ENCODE measurements at places on chromosomes 4 and X. TPM values are rescaled to one million over a fixed set of nuclear protein-coding genes. Genes with fewer than 3 reads are reported as not detected.

GRCh38 chr4:8596891-8597290 is 4.3 kb downstream of the CPZ start:
- no peak overlapping the region for H3K27ac ChIP-seq
- peaks cover 24% of the 10 kb centered on the region for H3K27me3 ChIP-seq
- H3K4me1 ChIP-seq: no peaks in the 10 kb centered on the region
- H3K36me3 ChIP-seq: no peaks in the 10 kb centered on the region
- H3K4me3 ChIP-seq: no peak overlapping the region

DNA sequence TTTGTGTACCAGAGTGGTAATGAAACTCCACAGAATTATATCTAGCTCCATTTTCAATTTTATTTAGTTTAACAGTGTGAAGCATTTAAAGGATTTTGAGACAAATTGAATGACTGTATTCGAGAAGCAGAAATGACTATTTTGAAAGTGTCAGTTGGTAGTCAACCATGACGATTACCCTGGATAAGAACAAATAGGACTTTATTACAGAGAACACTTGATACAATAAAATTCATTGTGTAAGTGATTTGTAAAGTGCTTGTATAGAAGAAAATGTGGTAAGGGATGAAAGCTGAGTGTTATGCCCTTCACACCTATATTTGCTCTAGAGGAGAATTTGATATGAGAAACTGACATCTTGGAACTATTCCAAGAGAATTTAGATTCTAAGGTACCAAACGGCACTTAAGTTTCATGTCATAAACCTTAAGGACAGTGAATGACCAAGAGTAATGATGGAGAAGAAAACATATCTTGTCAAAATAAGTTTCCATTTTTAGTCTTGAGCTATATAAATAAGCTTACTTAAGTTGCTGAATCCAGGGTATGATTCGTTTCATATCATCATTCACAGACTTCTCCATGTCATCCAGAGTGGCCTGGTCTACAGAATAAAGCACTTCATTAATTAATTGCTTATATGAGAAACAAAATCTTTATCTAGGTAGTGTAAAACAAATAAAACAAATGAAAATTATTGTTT is 34.6 kb downstream of the MED14 start:
- no peak overlapping the region for H3K4me3 ChIP-seq
- no peak for DNase-seq
- no peak overlapping the region for H3K27ac ChIP-seq
- H3K27me3 ChIP-seq: no peaks in the 10 kb centered on the region
- no peaks in the 10 kb centered on the region for H3K4me1 ChIP-seq

GRCh38 chr4:21571100-21571499 is 377.5 kb downstream of the KCNIP4 start:
- no peak overlapping the region for H3K27ac ChIP-seq
- no peaks in the 10 kb centered on the region for H3K27me3 ChIP-seq
- no peak for DNase-seq
- no peak overlapping the region for H3K4me3 ChIP-seq
- H3K36me3 ChIP-seq: no peaks in the 10 kb centered on the region
- no peaks in the 10 kb centered on the region for H3K4me1 ChIP-seq

DNA sequence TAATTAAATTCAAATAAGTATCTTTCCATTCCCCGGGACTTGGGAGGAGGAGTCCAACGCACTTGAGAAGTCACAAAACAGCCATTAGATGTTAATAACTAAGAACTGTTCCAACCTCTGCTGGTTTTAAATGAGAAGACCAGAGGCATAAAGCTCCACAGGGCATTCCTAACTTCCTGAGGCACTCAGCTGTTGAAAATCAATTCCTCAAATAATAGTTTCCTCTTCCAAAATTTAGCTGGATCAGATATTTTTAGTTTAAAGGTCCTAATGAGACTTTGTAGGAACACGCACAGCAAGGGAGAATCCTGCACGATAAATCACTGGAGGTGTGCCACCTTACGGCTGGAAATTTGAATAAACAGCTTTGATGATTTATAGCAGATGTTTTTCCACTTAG is 504.3 kb upstream of the ZFP42 start:
- H3K27ac ChIP-seq: no peak overlapping the region
- no peak overlapping the region for H3K4me3 ChIP-seq
- H3K4me1 ChIP-seq: no peaks in the 10 kb centered on the region
- no peaks in the 10 kb centered on the region for H3K27me3 ChIP-seq

GRCh38 chr4:94399721-94400120 is 52.0 kb upstream of the PDLIM5 start:
- no peaks in the 10 kb centered on the region for H3K4me1 ChIP-seq
- H3K27me3 ChIP-seq: no peaks in the 10 kb centered on the region
- no peaks in the 10 kb centered on the region for H3K36me3 ChIP-seq
- H3K27ac ChIP-seq: no peak overlapping the region
- no peak overlapping the region for H3K4me3 ChIP-seq

Gene SULT1B1
- 10.9 TPM for total RNA-seq

DNA sequence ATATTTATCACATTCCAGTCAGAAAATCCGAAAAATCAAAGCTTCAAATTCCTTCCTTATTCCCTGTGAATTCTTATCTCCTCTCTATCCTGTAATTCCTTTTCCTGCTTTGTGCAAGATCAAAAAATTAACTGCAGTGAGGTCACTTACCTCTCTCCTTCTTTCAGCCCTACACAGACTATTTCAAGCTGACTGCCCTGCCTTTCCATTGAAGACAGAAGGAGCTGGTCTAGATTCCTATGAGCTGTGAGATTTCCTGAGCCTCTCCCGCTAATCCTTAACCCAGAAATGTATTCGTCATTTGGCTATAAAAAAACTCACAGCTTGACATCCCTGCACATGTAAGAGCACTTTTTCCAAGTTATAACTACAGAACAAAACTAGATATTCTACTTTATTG is 26.6 kb downstream of the TRIML2 start:
- H3K4me3 ChIP-seq: no peak overlapping the region
- no peak for DNase-seq
- H3K27ac ChIP-seq: no peak overlapping the region
- no peaks in the 10 kb centered on the region for H3K36me3 ChIP-seq
- no peaks in the 10 kb centered on the region for H3K4me1 ChIP-seq

- no peak overlapping the region for H3K27ac ChIP-seq
- H3K4me1 ChIP-seq: peaks cover 19% of the 10 kb centered on the region
- no peak overlapping the region for H3K4me3 ChIP-seq
- no peaks in the 10 kb centered on the region for H3K36me3 ChIP-seq
- DNase-seq: no peak
These were observed 23.3 kb downstream of the FRYL start for GRCh38 chr4:48756689-48757220.

Gene GPC3
- 50.2 TPM for total RNA-seq

- H3K36me3 ChIP-seq: no peaks in the 10 kb centered on the region
- no peak overlapping the region for H3K27ac ChIP-seq
- H3K27me3 ChIP-seq: no peaks in the 10 kb centered on the region
- DNase-seq: no peak
- H3K4me3 ChIP-seq: no peak overlapping the region
These were observed 188.0 kb upstream of the C1QTNF7 start for GRCh38 chr4:15239866-15240265.

DNA sequence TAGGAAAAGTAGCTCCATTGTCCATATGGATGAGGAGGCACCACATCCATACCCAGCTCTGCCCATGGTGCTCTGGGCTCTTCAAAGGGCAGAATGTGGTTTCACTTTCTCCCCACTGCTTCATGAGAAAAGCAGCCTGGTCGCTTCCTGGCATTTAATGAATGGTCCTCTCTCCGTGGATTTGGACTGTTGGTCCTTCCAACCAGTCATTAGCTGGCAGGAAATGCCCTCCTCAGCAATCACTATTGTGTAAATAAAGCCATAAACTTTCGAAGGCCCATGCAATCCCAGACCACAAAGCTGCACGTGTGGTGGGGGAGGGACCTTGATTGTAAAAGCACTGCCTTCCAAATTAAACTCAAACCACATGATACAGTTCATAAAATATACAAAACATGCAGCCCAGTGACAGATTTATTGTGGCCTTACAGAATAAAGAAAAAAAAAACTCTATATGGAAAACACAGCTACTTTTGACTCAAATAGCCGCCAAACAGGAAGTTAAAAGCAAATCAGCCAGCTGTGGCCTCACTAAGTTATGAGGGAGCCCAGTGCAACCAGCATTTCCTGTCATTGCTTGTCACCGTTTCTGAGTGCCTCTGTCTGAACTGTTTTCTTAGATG is 8.1 kb downstream of the MBNL3 start:
- no peaks in the 10 kb centered on the region for H3K27me3 ChIP-seq
- H3K36me3 ChIP-seq: no peaks in the 10 kb centered on the region
- peak overlapping the region; percentile 81 for H3K27ac ChIP-seq
- peaks cover 17% of the 10 kb centered on the region for H3K4me1 ChIP-seq

DNA sequence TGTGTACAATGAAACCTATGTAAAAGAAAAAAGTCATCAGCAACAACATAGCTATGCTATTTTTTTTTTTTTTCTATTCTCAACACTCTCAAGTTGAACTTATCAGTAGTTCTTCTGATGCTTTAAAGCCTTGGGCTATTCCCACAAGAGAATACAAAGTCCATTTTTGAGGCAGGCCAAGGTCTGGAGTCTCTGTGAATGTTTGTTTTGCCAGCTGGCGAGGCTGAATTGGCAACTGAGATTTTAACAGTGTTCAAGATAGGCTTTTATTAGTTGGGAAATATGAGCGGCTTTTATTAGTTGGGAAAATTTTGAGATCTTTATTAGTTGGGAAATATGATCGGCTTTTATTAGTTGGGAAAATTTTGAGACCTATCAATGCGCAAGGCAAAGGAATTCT is 336.6 kb downstream of the SLITRK2 start:
- no peaks in the 10 kb centered on the region for H3K27me3 ChIP-seq
- no peak overlapping the region for H3K27ac ChIP-seq
- no peaks in the 10 kb centered on the region for H3K4me1 ChIP-seq
- DNase-seq: no peak
- H3K4me3 ChIP-seq: no peak overlapping the region
- no peaks in the 10 kb centered on the region for H3K36me3 ChIP-seq

Gene RADX
- 3.7 TPM for total RNA-seq

Gene SUPT20HL1
- not detected for total RNA-seq

Gene APOOL
- total RNA-seq: 19.8 TPM

Gene CT45A1
- not detected for total RNA-seq

DNA sequence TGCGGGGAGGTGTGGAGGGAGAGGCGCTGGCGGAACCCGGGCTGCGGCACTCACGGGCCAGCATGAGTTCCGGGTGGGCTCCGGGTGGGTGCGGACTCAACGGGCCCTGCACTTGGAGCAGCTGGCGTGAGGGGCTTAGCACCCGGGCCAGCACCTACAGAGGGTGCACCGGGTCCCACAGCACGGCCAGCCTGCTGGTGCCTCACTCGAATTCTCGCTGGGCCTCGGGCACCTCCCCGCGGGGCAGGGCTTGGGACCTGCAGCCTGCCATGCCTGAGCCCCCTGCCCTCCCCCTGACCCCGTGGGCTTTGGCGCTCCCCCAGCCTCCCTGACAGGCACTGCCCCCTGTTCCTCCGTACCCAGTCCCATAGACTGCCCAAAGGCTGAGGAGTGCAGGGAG is 10.8 kb upstream of the CAMK2D start:
- no peaks in the 10 kb centered on the region for H3K27me3 ChIP-seq
- no peak overlapping the region for H3K4me3 ChIP-seq
- DNase-seq: peak; percentile 41
- no peak overlapping the region for H3K27ac ChIP-seq
- H3K36me3 ChIP-seq: no peaks in the 10 kb centered on the region

Gene CPZ
- total RNA-seq: 6.0 TPM

GRCh38 chr4:152106113-152106763 is 345.4 kb upstream of the GATB start:
- no peak overlapping the region for H3K4me3 ChIP-seq
- no peaks in the 10 kb centered on the region for H3K36me3 ChIP-seq
- H3K4me1 ChIP-seq: peaks cover 2% of the 10 kb centered on the region
- DNase-seq: peak; percentile 57
- no peak overlapping the region for H3K27ac ChIP-seq
- H3K27me3 ChIP-seq: no peaks in the 10 kb centered on the region

DNA sequence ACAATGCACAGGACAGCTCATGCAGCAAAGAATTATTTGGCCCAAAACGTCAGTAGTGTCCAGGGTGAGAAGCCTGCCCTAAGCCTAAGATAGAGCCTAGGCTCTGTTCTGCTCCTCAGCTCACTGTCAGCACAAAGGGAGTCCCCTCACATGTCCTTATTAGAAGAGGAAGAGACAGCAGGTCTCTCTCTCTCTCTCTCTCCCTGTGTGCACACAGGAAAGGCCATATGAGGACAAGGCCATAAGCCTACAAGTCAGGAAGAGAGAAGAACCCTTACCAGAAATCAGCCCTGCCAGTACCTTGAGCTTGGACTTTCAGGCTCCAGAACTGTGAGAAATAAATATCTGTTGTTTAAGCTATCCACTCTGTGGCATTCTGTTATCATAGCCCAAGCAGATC is 20.4 kb downstream of the FAM184B start:
- no peak for DNase-seq
- H3K36me3 ChIP-seq: no peaks in the 10 kb centered on the region
- H3K4me3 ChIP-seq: no peak overlapping the region
- no peaks in the 10 kb centered on the region for H3K27me3 ChIP-seq
- no peaks in the 10 kb centered on the region for H3K4me1 ChIP-seq
- no peak overlapping the region for H3K27ac ChIP-seq

- no peak overlapping the region for H3K27ac ChIP-seq
- H3K36me3 ChIP-seq: no peaks in the 10 kb centered on the region
- no peaks in the 10 kb centered on the region for H3K27me3 ChIP-seq
- no peak overlapping the region for H3K4me3 ChIP-seq
These were observed 52.1 kb upstream of the TBC1D9 start for GRCh38 chr4:140808256-140808655.

GRCh38 chrX:105775679-105776078 is 46.7 kb upstream of the NRK start:
- H3K27me3 ChIP-seq: no peaks in the 10 kb centered on the region
- no peaks in the 10 kb centered on the region for H3K4me1 ChIP-seq
- DNase-seq: no peak
- no peaks in the 10 kb centered on the region for H3K36me3 ChIP-seq
- no peak overlapping the region for H3K27ac ChIP-seq
- H3K4me3 ChIP-seq: no peak overlapping the region

- H3K27ac ChIP-seq: no peak overlapping the region
- no peaks in the 10 kb centered on the region for H3K27me3 ChIP-seq
- no peaks in the 10 kb centered on the region for H3K36me3 ChIP-seq
- H3K4me1 ChIP-seq: no peaks in the 10 kb centered on the region
- DNase-seq: no peak
- no peak overlapping the region for H3K4me3 ChIP-seq
These were observed 15.5 kb upstream of the CYLC1 start for GRCh38 chrX:83845397-83845796.

GRCh38 chr4:56976283-56976836 is 1.0 kb downstream of the NOA1 start:
- DNase-seq: no peak
- peak overlapping the region; percentile 85 for H3K27ac ChIP-seq

DNA sequence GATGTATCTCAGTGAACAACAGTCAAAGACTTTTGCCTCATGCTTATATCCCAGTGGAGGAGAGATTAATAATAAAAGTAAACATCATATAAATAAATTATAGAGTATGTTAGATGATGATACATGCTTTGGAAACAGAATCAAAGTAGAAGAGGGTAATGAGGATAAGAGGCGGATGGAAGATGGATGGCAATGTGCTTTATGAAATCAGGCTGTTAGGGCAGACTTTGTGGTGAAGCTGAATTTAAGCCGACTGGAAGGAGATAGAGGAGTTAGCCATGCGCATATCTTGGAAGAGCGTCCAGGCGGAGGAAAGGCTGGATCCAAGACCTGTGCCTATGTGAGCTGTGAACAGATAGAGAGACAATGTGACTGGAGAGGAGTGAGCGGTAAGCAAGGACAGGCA is 74.9 kb upstream of the GUCY1A1 start:
- DNase-seq: no peak
- no peaks in the 10 kb centered on the region for H3K4me1 ChIP-seq
- no peaks in the 10 kb centered on the region for H3K36me3 ChIP-seq
- no peak overlapping the region for H3K4me3 ChIP-seq
